ENCODE measurements at places on chromosomes 2 and 18.

DNA sequence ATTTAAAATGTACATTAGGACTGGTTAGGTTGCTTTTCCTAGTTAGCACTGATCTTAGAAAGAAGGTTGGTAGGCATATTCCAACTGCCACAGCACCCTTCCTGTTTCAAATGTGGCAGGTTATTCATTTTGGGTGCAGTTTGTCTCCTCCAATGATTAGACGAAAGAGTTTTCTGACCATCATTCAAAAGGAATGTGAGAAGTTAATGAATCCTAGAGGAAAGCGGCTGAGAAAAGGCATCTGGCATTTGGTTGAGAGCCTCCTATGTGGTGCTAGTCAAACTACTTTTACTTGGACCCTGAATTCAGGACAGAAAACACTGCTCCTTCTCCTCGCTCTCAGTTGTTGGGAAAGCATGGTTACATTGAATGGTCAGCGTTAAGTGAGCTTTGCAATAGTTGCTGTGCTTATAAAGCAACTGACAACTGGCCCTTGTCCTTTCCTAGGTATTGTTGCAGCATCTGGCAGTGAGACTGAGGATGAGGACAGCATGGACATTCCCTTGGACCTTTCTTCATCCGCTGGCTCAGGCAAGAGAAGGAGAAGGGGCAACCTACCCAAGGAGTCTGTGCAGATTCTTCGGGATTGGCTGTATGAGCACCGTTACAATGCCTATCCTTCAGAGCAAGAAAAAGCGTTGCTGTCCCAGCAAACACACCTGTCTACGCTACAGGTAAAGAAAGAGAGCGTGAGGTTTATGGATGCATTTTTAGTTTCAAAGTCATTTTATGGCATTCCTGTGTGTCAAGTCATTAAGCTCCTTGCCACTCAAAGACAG, 6.1 kb downstream of the TGIF1 start:
- DNase-seq, result peak; percentile 58

DNA sequence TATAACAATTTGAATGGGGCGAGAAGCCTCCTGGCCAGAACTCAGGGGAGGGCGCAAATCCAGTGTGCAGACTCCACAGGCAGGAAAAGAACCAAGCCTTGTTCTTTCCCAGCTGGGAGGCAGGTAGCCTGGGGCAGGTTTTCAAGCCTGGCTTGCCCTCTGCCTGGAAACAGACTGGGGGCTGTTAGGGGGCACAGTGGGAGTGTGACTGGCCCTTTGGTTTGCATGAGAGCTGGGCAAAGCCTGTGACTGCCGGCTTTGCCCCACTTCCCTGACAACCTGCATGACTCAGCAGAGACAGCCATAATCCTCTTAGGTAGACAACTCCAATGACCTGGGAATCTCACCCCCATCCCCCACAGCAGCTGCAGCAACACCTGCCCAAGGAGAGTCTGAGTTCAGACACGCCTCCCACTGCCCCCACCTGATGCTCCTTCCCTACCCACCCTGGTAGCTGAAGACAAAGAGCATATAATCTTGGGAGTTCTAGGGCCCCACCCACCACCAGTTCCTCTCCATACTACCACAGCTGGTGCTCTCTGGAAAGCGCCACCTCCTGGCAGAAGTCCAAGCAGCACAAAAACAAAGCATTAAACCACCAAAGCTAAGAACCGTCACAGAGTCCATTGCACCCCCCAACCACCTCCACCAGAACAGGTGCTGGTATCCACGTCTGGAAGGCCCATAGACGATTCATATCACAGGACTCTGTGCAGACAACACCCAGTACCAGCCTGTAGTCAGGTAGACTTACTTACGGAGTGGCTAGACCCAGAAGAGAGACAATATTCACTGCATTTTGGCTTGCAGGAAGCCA, 402.5 kb downstream of the STK39 start:
- DNase-seq, result no peak

- no peak for DNase-seq
Measured at GRCh38 chr18:62157843-62158242, 29.0 kb downstream of the PIGN start.

GRCh38 chr2:25483607-25484266, 142.0 kb upstream of the DNMT3A start:
- no peak for DNase-seq

DNA sequence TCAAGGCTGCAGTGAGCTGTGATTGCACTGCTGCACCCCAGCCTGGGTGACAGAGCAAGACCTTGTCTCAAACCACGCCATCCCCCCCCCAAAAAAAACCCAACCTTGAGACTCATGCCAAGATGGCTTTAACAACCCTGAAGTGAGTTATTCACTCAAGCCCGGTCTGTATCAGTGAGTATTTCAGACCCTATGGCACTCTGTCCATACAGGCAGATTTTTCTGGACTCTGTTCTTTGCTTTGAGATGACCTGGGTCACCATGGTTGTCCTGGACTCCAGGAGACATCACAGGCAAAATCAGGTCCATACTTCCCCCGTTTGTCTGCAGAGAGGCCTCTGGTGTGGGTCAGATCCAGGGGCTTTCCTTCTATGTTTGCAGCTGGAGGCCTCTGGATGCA, 91.7 kb downstream of the TGOLN2 start:
- no peak for DNase-seq

DNA sequence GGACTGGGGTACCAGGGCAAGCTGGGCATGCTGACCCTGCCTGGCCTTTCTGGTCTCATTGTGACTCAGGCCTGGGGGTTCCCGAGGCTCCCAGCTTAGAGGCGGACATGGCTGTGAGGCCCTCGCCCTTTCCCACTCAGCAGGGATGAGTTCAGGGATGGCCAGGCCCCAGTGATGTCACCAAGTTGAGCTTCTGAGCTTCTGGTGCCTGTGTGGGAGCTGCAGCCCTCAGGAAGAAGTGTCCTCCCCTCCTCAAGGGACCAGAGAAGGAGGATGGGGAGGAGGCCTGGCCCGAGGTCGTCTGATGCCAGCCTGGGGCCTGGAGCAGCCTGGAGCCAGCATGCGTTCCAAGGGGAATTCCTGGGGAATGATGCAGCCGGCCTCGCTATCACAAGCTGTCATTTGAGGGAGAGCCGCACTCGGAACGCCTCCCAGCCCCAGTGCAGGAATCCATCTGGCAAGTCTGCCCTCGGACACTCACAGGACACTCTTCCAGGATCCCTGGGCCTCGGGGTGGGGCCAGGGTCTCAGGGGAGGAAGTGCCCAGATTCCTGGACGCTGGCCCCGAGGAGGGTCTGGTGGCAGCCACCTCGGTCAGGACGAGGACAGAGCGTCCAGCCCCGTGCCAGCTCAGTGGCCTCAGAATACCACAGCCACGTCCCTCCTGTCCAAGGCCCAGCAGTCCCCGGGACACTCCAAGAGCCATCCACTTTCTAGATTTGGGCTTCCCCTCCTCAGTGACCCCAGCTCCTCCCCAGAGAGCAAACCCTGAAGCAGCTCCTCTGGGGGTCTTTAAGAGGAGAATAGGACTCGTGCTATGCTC, 61.2 kb upstream of the GPC1 start:
- peak; percentile 93 for DNase-seq

DNA sequence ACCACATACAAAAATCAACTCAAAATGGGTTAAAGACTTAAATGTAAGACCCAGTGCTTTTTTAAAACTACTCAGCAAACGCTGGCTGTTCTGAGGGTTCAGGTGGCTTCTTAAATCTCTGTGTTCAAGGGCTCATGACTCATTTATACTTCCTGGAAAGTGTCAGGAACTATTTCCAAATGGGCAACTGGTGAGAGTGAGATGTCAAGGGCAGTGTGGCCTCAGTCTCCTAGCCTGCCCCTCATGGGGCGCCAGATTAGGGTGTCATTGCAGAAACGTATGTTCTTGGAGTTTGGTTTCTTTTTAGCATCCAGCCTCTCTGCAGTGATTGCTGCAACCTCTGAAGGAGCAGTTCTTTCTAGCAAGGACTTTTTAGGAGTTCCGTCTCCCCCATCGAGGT, 485.4 kb downstream of the TNS1 start:
- DNase-seq, result no peak

GRCh38 chr2:127261804-127262406, 32.0 kb downstream of the ERCC3 start:
- no peak for DNase-seq

GRCh38 chr2:67234440-67234839, 162.7 kb upstream of the ETAA1 start:
- peak; percentile 70 for DNase-seq

GRCh38 chr2:1665761-1666505, 78.4 kb downstream of the PXDN start:
- DNase-seq, result no peak

GRCh38 chr2:199704358-199705238, 146.4 kb downstream of the FTCDNL1 start:
- DNase-seq, result no peak

DNA sequence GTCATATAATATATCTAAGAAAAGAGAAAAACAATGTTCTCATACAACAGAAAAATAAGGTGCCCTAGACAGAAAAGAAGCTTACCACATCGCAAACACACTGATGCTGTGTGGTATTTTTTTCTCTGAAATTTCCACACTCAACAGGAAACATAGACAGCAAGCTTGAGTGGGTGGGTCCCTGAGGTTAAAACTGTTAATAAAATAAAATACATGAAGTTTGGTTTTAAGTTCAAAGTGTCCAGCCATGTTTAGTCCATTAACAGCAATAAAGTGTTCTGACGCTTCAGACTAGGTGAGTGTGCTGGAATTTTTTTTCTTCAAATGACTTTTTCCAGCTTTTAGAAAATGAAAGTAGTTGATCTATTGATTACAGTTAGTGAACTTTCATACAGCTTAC, 83.3 kb upstream of the EPB41L5 start:
- DNase-seq, result no peak

- DNase-seq, result no peak
Measured at GRCh38 chr2:118791483-118791882, 56.0 kb downstream of the EN1 start.

GRCh38 chr2:187228986-187229385, 219.1 kb downstream of the CALCRL start:
- no peak for DNase-seq

- DNase-seq, result no peak
Measured at GRCh38 chr18:31046916-31047315, 4.4 kb upstream of the DSC3 start.

GRCh38 chr18:77573571-77573970, 323.9 kb downstream of the GALR1 start:
- DNase-seq, result no peak

- no peak for DNase-seq
Measured at GRCh38 chr2:229257985-229258384, 13.1 kb downstream of the PID1 start.

DNA sequence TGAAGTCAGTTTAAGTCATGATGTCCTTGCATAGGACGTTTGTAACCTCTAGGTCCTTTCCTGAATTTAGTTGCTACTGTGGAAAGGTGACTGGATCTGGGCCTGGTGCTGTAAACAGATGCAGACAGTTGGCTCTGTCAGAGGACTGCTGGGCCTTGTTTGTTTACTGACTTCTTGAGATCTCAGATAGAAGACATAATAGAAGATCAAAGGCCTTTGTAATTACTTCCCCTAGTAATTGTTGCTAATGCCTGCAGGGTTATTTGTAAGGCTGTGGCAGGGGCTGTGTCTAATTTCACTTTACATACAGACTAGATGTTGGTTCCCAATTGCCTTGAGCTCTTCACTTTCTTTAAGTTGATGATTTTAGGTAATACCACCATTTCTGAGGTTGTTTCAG, 42.5 kb downstream of the LYPD6B start:
- no peak for DNase-seq

DNA sequence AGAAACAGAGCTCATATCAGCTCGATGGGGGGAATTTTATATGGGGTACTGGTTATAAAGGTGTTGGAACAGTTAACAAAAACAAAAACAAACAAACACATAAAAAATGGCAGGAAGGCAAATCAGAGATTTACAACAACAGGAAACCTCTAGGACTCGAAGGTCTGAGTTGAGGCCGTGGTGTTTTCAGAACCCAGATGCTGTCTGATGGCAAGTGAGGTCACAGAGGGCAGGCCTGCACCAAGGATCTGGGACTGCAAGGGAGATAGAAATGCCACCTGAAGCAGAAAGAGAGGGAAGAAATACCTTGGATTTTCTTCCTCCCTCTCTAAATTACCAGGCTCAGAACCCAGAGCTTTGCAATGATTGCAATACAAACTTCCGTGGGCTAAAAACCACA, 429.5 kb downstream of the ZNF521 start:
- DNase-seq, result no peak

GRCh38 chr2:17148407-17149145, 369.7 kb downstream of the RAD51AP2 start:
- DNase-seq, result no peak

DNA sequence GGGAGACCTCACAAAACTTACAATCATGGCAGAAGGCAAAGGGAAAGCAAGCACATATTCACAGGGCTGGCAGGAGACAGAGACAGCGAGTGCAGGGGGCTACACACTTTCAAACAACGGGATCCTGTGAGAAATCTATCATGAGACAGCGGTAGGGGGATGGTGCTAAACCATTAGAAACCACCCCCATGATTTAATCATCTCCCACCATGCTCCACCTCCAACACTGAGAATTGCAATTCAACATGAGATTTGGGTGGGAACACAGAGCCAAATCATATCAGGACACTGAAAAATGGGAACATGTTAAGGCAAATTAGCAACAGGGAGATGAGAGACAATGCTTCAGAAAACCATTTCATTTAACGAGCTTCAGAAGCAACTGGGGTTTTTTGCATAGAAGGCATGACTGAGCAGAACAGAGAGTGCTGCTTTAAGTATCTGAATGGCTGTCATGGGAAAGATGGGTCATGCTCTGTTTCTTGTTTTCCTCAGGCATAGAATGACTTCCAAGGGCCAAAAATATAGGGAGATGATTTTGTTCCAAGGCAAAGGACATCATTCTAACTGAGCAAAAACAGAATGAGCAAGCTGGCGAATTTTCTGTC, 100.8 kb upstream of the MAP2 start:
- DNase-seq, result no peak

GRCh38 chr18:57648414-57648813, 26.8 kb upstream of the NARS1 start:
- DNase-seq, result no peak

DNA sequence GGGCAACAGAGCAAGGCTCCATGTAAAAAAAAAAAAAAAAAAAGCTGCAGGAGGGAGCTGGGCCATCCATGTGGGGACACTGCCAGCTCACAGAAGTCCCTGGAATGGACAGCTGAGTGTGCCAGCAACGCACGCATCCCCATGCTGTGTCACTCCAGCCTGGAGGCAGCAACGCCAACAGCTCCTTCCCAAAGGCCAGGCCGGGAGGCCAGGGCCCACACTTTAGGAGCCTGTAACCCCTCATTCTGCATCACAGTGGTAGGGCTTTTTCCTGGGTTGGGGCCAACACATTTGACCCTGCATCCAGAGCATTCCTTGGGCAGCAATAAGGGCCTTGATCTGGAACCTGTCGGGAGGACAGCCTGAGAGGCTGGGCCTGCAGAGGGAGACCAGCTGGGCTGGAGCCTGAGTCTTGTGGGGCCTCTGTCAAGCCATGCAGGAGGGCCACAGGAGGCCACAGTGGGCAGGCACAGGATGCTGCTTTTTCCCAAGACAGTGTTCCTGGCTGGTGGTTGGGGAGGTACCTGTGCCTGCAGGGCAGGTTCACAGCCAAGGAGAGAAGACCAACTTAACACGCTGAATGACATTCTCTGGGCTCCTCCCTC, 16.8 kb upstream of the KCNK3 start:
- DNase-seq, result no peak

- DNase-seq, result no peak
Measured at GRCh38 chr2:196372276-196372809, 201.0 kb upstream of the STK17B start.
